ENCODE measurements at places on chromosomes 5 and 9. TPM values are rescaled to one million over a fixed set of nuclear protein-coding genes. Genes with fewer than 3 reads are reported as not detected.

GRCh38 chr9:38619556-38620447, 594 bp downstream of the ANKRD18A start:
- peak overlapping the region; percentile 47 for H3K4me3 ChIP-seq
- H3K36me3 ChIP-seq: no peaks in the 10 kb centered on the region
- H3K27ac ChIP-seq: peak overlapping the region; percentile 79
- H3K27me3 ChIP-seq: peaks cover 30% of the 10 kb centered on the region
- peaks cover 22% of the 10 kb centered on the region for H3K4me1 ChIP-seq

GRCh38 chr5:99866740-99867139, 668.4 kb upstream of the FAM174A start:
- H3K4me3 ChIP-seq: no peak overlapping the region
- no peaks in the 10 kb centered on the region for H3K36me3 ChIP-seq
- no peak overlapping the region for H3K27ac ChIP-seq
- no peaks in the 10 kb centered on the region for H3K27me3 ChIP-seq
- no peak for DNase-seq

DNA sequence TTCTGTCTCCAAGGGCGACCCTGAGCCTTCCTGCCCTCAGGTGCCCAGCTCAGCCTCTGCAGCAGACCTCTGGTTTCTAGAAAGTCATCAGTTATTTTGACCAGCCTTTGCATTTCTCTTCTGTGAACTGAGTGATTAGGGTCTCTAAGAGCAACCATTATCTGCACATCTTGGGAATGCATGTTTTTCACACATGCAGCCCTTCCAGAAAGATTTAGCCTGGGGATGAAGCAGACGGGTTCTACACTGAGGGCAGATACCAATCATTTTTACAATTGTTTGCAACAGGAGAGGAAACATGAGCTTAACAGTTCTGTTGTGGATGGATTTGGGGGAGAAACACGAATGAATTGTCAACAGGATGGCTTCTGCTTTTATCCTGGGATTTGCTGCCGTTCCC, 90.1 kb upstream of the PITX1 start:
- peaks cover 19% of the 10 kb centered on the region for H3K4me1 ChIP-seq
- no peaks in the 10 kb centered on the region for H3K36me3 ChIP-seq
- H3K27me3 ChIP-seq: no peaks in the 10 kb centered on the region
- no peak overlapping the region for H3K4me3 ChIP-seq

DMRT3 gene
- polyA plus RNA-seq: 0.35 TPM

DNA sequence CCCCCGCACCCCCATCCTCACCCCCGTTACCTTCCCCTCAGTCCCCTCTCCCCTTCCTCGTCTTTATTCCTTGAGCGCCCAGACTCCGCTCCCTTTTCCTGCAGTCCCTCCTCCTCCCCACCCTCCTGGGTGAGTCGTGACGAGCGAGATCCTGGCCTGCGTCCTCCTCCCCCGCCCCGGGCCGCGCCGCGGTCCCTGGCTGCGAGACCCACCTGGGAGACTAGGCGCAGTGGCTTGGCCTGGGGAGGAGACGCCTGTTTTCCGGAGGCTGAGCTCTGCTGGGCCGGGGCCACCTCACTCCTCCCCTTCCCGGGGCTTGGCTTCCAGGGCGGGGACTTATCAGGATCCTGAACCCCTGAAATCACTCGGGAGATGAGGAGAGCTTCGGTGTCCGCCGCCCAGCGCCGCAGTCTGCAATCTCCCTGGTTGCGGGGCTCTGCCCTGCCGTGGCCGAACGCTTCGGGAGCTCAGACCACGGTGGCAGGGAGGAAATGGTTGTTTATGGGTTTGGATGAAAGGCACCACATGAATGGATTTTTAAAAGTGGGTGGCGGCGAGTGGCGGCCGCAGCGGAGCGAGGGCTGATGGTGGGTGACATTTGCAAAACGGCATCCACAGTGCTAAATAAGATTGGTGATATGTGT, 984 bp downstream of the STXBP1 start:
- H3K36me3 ChIP-seq: no peaks in the 10 kb centered on the region
- peak overlapping the region; percentile 93 for H3K4me3 ChIP-seq
- peak overlapping the region; percentile 90 for H3K27ac ChIP-seq
- H3K4me1 ChIP-seq: peaks cover 39% of the 10 kb centered on the region
- peaks cover 15% of the 10 kb centered on the region for H3K27me3 ChIP-seq
- peak; percentile 52 for DNase-seq

All from stomach (tissue), 19 donors.